ENCODE measurements at places on chromosomes 16 and 17.

GRCh38 chr17:40060887-40061608 lies 1.7 kb upstream of the THRA start:
- DNase-seq: no peak

DNA sequence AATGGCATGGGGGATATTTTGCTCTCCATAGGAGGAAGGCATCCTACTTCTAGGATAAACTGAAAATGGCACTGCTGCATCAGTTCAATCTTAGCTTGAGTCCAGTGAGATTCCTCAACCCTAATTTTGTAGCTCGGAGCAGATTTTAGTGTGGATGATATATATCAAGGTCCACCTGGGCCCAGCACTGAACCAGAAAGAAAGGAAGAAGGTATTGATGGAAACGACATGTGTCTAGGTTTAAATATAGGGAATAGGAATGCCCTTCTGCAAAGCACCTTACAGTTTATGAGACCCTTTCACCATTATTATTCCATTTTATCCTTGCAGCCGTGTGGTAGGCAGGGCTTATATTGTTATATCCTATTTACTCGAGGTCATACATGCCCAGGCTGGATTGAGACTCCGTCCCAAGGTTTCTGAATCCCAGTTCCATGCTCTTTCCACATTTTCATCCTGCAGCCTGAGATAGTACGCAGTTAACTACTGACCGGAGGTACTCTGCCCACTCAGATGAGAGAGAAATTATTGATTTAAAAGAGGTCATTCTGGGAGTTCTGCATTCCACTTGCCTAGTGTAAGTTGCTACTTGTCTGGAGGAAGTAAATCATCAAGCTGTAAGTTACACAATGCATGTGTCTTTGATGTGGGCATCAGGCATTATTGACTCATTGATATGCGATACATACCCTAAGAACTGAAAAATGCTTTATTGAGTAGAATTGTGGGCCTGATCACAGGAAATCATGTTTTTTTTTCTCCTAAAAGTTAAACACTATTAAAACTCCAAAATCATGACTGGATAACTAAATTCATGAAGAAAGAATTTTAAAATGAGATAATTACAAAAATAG lies 10.1 kb downstream of the KRT39 start:
- no peak for DNase-seq

DNA sequence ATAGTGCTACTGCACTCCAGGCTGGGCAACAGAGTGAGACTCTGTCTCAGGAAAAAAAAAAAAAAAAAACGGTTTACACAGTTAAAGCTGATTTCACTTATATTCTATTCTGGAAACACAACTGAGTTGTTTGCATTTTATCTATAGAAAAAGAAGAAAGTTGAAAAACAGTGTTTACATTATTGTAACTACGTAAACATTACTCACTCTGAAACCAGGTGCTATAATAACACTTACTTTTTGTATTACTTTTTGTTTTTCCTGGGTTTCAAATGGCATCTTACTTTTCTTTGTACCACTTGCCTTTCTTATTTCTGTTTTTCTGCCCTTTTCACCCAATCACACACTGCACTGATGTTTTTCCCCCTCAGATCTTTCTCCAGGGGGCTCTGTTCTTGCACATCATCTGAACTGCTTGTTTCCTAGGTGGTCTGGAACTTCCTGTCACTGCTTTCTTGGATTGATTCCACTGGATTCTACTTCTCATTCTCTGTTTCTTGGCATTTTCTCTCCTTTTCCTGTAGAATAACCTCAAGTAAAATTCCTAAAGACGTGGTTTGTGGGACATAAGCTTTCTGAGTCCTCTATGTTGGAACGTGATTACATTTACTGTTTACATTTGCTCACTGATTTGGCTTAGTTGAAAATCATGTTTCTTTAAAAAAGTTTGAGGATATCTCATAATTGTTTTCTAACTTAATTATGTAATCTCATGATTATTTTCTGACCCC lies 142.1 kb downstream of the HS3ST3B1 start:
- no peak for DNase-seq

DNA sequence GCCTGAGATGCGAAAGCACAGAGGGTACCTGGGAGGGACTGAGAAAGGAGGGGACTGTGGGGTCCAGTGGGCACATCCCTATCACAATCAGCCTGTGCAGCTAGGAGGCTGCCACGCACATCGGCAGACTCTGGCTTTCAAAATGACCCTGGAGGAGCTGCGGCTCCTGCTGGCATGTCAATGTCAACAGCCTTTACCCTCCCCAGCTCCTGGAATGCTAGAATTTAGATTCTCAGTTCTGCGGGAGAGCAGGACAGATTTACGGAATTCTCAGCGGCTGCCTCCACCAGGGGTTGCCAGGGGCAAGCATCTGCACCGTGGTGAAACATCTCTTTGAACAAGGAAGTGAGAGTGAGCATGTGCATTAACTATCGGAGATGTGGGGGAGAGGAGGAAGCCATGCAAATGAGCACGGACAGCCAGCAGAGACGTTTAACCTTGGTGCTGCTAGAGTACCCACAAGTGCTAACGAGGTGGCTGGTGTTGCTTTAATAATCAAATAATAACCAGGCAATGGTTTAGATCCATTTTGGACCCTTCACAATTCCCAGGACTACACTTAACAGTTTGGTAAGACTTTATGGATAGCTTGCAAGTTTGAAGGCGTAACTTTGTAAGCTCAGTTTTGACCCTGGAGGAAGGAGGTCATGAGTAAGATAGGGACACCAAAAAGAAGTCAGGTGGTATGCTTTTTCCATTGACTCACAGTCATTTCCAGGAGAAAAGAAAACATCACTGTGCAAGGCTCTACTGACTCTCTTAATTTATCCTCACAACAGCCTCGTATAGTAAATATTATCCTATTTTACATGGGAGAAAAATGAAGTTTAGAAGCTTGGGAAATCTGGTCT lies 54.1 kb downstream of the XYLT1 start:
- DNase-seq: no peak

GRCh38 chr17:59406808-59407381 lies 75.4 kb downstream of the YPEL2 start:
- DNase-seq: no peak

GRCh38 chr16:11328172-11329070 lies 16.8 kb upstream of the RMI2 start:
- no peak for DNase-seq
